ENCODE measurements at places on chromosomes 1 and 21.

- DNase-seq: no peak
Observed at GRCh38 chr1:225479996-225480720, 52.3 kb upstream of the LBR start.

DNA sequence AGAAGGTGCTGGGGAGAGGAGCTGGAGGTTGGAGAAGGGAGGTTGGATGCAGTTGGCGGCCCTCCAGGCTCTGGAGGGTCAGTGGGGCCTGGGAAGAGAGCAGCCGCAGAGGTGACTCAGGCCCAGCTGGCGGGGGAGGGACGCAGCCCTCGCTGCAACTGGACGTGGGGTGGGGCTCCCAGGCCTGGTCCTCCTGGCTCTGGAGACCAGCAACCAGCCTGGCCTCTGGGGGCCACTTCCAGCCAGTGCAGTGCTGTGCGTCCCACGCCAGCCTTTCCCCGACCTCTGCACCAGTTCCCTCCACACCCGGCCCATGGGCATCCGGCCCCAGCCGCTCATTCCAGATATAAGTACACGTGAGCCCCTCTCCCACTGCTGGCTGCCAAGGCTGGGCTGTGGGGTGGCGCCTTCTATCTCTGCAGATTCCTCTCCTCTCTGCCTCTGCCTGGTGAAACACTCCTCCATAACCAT lies 38.0 kb upstream of the COL18A1 start:
- DNase-seq: no peak

DNA sequence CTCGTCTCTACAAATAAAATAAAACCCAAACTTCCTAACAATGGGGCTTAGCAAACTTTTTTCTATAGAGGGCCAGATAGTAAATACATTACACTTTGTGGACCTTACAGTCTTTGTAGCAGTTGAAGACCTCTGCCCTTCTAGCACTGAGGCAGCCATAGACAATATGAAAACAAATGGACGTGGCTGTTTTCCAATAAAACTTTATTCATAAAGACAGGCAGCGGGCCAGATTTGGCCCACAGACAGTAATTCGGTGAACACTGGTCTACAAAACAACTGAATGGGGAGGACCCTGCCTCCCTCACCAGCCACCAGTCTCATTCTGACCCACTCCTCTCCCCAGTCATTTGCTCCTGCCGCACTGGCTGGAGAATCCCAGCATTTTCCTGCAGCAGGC lies 162.3 kb downstream of the KAZN start:
- no peak for DNase-seq

DNA sequence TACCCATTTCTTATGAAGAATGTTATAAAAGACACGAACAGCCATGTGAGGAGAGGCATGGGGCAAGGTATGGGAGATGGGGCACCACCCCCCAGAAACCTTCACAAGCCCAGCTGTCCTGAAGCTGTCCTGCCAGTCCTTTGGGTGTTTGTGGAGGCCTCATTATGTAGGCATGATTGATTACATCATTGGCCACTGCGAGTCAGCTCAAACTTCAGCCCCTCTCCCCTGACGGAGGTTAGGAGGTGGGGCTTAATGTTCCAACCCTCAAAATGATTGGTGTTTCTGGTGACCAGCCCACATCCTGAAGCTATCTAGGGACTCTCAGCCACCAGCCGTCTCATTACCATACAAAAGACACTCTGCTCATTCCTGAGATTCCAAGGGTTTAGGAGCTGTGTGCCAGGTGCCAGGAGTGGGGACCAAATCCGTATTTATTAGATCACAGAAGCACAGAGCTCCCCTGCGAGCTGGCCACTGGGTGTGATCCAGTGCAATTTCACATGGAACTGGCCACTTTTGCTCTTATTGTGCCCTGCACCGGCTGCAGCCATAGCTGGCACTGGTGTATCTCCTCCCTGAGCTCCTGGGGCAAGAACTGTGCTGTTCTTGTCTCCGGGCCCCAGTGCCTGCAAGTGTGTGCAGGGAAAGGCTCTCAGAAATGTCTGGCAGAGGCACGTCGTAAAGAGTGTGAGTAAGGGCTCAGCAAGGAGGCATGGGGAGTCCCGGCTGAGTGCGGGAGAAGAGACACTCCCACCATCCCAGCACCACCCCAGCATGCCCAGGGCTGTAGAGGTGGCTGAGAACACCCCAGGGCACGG lies 10.5 kb downstream of the KIAA1614 start:
- DNase-seq: no peak

GRCh38 chr1:244325056-244325758 lies 126.5 kb downstream of the ADSS2 start:
- no peak for DNase-seq

DNA sequence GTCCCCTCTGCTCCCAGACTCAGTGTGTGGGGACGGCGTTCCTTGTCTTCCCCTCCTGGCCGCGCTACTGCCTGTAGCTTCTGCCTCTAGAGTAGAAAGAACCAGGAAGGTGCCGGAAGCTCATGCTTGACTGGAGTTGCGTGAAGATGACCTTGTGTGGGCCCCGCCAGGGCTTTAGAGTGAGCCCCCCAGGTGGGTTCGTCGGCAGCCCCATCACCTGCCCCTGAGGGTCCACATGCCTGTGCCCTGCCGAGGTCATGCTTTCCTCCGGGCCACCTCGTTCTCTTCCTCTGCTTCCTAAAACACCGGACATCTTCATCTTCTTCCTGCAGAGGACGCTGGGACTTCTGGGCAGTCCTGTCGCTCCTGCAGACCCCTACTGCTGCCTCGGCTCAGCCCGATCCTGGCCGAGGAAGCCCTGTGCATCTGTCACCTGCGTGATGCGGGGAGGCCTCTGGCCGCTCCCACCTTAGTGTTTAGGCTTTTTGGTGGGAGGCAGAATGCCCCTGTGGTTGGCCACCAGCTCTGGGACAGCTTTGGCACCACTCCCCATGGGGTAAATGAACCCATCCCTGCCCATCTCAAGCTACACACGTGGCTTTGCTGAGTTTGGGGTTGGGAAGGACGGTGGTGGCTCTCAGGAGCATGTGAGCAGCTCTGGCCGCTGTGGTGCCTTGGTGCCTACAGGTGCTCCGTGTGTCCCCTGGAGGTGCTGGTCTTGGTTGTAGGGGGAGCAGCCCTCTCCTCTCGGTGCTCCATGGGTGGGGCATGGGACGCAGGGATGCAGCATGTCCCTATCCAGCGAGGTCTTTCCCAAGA lies 12.3 kb downstream of the OBSCN start:
- no peak for DNase-seq

GRCh38 chr1:183416850-183417771 lies 1.1 kb downstream of the NMNAT2 start:
- DNase-seq: peak; percentile 16

GRCh38 chr1:229986737-229987337 lies 80.2 kb upstream of the GALNT2 start:
- DNase-seq: no peak

DNA sequence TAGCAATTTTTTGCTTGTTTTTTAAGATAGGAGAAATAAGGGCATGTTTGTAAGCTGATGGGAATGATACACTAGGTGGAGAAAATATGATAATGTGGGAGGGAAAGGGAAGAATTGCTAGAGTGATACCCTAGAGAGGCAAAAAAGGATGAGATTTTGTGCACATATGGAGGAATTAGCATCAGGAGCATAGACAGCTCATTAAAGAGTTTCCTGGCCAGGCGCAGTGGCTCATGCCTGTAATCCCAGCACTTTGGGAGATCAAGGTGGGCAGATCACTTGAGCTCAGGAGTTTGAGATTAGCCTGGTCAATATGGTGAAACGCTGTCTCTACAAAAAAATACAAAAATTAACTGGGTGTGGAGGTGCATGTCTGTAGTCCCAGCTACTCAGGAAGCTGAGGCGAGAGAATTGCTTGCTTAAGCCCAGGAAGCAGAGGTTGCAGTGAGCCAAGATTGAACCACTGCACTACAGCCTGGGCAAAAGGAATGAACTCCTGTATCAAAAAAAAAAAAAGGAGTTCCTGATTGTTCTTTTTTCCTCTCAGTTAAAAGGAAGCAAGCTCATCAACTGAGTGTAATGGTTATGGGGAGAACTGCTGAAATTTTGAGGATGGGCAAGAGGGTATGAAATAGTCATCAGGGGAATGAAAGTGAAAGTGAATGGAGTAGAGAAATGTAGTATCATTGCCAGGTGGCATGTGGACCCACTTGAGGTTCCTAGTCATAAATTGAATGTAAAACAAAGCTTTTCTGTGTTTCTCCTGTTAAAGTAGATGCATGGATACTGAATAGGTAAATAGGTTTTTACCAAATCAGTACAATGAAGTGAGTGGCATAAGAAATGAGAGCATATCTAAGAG lies 35.5 kb downstream of the SH3GLB1 start:
- DNase-seq: no peak

GRCh38 chr1:209780268-209780667 lies 4.1 kb downstream of the C1orf74 start:
- no peak for DNase-seq

GRCh38 chr1:56169856-56170255 lies 409.5 kb downstream of the PLPP3 start:
- DNase-seq: no peak

GRCh38 chr1:107791348-107791747 lies 173.6 kb downstream of the VAV3 start:
- DNase-seq: no peak

- DNase-seq: no peak
Observed at GRCh38 chr1:44361478-44361877, 6.4 kb upstream of the ERI3 start.

DNA sequence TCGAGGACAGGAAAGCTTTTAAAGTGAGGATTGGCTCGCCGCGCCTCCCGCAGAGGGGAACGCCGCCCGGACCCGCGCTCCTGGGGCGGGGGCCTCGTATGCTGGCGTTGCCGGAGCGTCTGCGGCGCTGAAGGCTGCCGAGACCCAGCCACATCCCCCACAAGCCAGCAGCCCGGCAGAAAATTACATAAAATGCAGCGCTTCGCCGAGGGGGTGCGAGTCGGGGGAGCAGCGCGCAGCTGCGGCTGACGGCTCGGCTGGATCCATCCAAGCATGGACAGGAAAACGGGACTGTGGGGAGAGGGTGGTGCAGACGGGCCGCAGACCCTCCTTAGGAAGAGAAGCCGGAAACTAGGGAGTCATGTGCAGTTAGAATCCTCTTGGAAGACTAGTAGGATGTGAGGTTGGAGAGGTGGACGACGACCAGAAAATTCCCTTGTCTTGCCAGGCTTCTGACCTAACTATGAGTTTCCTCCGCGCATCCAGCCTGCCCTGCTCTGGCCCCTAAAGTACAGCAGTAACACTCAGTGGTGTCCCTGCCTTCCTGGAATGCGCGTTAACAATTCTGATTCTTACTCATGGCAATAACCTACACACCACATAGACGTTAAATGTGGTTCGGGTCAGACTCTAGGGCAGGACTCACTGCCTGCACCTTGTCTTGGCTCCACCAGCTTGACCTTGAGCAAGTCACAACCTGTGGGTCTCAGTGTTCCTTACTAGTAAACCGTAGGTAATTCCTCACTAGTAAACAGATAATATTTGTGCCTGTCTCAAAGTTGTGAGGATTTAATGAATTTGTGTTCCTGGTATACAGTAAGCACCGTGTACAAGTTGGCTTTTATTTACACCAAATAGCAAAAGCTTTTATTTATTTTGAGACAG lies 953 bp upstream of the BRWD1 start:
- no peak for DNase-seq

DNA sequence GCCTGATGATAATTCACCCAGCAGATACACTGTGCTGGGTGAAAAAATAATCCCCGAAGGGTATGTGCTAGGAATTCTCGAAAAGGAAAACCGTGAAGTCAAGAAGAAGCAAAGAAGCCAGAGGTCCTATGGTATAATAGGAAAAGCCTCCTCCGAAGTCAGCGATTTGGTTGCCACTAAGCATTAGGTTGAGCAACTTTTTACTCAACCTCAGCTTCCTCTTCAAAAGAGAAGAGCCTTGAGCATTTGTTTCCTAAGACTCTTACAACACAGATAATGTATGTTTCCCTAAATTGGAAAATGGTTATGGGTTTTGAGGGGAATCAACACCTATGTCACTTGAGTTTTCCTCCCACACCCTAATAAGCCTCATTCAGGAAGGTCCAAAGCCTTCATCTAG lies 21.3 kb upstream of the MNDA start:
- DNase-seq: no peak

DNA sequence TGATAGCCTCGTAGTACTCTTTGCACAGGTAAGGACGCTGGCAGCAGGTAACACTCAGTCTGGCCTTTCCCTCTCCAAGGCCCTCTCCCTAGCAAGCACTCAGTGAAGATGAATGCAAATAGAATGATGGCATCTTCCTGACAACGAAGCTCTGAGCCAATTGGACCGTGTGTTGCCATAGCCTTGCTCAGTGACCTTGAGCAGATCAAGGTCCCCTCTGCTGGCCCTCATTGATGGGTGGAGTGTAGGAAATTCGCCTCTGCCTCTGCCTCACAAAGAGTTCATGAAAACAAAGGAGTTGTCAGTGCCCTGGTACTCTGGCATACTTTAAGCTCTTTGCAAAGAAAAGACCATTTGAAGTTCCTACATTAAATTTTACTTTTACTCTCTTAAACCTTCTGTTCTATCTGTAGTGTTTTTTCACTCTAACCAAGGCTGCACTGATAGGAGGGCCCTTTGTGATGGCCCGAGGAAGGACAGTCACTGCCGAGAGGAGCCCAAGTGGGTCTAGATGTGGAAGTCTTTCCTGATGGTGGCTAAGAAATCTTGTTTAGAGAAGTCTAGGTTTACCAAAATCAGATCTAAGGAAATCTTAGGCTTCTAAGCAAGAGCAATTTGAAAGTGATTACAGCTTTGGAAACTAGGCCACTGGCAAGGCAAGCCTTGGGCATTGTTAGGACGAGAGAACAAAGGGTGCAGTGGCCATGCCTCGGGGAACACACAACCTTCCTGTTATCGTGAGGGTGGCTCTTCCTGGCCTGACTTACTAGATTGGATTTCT lies 38.2 kb downstream of the SMYD2 start:
- no peak for DNase-seq

- DNase-seq: no peak
Observed at GRCh38 chr1:9833632-9834031, 9.9 kb upstream of the CLSTN1 start.

DNA sequence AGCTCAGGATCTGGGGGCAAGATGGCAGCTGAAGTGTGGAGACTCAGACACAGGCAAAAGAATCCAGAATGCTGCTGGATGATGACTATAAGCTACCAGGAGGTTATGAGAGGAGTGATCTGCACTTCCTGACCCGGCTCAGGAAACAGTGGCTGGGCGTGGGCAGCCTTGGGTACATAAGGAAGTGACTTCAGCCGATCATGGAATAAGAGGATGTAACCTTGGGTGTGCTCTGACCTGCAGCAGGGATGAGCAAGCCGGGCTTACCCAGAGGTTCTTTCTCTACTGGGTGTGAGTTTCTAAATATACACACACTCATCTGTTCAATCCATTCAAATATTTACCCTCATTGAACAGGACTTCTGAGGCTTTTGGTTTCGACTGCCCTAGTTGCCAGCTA lies 62.7 kb downstream of the CD34 start:
- peak; percentile 18 for DNase-seq

- DNase-seq: no peak
Observed at GRCh38 chr1:11952455-11953109, 18.1 kb downstream of the PLOD1 start.

DNA sequence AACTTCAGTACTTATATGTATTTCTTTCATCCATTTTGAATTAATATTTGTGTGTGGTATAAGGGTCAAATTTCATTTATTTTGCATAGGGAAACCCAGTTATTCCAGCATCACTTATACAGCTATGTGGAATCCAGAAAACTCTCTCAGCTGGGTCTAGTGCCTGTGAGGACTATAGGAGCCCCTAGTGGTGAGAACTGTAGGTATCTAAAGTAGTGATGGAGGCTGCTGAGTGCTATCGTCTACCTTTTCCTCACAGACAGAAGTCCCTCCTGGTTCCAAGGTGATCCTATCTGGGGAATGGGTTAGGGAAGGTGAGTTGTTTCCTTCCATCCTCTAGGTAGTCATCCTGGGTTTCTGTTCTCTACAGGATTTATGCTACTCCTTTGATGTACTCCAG lies 352.0 kb upstream of the C1orf87 start:
- no peak for DNase-seq

GRCh38 chr1:167984886-167985489 lies 48.1 kb upstream of the MPC2 start:
- DNase-seq: no peak
